Amniotic stem cell (primary cell): ENCODE measurements at places on chromosomes 12 and 14.
A peak's percentile ranks its signal among the peaks of the same experiment; 100 is the strongest.

GRCh38 chr12:16303939-16304338, 26.5 kb upstream of the SLC15A5 start:
- DNase-seq: no peak

DNA sequence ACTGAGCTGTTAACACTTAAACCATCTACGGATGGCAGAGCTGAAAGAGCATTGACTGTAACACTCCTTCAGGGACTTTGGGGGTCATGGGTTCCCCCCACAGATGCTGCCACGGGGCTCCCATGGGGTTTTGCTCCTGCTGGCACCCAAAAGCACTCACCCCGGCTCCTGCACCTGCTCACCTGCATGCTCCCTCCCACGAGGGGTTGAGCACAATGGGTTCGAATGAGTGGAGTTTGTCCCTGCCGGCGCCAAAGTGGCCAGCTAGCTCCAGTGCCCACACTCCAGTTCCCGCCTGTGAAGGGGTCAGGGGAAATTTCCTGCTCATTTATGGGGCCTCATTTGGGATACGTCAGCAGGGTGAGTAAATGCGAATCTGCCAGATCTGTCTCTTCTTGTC, 40.7 kb downstream of the TNFAIP2 start:
- no peak for DNase-seq

- DNase-seq: no peak
Measured at GRCh38 chr12:2335109-2335508, 282.3 kb downstream of the CACNA1C start.

DNA sequence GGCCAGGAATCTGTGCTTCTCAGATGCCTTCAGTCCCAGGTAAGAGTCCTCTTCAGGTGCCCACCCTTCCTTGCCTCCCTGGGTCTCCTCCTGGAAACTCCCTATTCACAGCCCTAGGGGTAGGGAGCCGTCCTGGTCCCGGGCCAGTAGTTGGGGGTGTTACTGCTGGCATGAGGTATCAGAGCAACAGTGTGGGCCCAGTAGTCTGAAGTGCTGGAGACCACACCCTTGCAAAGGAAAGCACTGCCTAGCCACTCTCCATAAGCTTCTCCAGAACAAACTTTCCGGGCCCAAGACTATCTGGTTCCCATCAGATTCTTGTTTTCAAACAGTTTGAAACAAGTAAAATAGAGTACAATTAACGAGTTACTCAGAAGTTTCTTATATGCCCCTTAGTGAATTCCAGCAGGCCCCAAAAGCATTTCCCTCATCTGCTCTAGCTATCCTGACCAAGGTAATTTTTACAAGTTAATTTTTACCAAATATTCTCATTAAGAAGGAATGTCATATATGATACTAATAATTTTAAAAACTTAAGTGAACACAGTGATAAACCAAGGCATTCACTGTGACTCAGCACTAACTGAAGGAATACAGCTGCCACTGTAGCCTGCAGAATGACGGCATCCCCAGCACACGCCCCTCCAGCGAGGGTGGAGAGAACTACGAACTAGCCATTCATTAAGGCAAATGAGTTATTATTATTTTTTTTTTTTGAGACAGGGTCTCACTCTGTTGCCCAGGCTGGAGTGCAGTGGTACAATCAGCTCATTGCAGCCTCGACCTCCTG, 49.4 kb downstream of the MOK start:
- DNase-seq: no peak

DNA sequence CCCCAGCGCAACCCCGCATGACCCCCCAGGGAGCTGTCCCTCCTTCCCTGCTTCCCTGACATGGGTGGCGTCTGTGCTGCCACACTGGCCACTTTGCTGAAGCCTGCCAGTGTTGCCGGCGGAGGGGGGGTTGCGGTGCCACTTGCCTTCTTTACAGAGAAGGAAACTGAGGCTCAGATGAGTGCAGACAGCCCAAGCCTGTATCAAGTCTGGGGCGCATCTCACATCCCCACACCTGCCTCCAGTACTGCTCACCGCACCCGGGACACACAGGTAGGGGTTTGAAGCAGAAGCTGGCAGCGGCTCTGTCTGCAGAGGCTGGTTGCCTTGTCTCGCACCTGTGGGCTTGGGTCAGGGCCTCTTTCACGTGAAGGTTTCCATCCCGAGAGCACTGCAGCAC, 104.7 kb upstream of the RTL1 start:
- no peak for DNase-seq

- DNase-seq: no peak
Measured at GRCh38 chr12:114438635-114439256, 32.8 kb upstream of the TBX5 start.

DNA sequence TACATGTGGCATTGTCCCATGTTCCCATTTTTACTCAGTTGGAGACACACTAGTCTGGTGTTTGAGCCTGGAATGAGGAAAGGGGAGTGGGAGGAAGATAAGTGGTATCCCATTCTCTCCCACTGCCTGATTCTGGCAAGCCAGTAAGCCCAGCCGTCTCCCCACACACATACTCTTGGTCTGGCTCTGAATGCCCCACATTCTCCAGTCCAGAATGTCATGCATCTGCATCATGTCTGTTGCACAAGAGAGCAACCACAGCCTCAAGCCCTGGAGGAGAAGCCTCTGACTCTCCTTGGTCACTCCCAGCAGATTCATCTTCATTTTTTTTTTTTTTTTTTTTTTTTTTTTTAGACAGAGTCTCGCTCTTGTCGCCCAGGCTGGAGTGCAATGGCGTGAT, 48.0 kb downstream of the DRAM1 start:
- DNase-seq: peak; percentile 87

- DNase-seq: peak; percentile 5
Measured at GRCh38 chr12:14185427-14186192, 179.9 kb upstream of the ATF7IP start.

- no peak for DNase-seq
Measured at GRCh38 chr12:42031847-42032564, 112.7 kb downstream of the GXYLT1 start.

DNA sequence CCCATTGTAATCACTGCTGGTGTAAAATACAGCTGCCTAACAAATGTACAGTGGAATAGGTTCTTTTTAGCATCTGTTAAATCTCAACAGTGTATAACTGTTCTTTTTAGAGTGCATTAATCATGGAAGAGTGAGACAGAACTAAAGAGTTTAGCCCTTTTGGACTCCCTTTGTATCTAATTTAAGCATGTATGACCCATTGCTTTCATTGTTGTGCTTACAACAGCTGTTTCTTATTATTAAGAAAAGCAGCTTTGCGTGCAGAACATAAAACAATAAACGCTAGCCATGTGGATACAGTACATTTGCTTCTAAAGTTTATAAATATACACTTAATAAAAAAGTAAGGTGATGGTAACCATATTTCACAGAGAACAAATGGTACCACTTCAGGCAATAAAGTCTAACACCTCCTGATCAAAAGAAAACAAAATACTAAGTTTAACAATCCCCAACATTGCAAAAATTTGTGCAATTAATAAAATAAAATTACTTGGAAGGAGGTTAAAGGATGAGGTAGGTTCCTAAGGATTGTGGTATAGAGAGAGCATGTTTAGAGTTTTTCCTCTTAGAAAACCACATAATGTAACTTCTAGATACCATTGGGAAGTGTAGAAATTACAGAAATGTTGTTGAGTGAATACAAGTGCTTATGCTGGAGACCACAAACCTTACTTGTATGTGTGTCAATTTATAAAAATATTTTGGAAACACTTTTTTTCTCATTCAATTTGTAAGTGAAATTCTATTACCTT, 448.7 kb downstream of the SLC6A15 start:
- no peak for DNase-seq

DNA sequence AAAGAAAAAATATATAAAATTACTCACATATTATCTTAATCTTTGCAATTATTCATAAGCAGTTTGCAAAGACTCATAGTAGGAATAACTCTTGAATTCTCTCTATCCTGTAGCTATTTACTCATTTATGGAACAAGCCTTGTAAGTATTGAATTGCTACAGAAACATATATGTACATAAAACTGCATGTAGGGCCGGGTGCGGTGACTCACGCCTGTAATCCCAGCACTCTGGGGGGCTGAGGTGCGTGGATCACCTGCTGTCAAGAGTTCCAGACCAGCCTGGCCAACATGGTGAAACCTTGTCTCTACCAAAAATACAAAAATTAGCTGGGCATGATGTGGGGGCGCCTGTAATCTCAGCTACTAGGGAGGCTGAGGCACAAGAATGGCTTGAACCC, 286.2 kb downstream of the PPFIA2 start:
- no peak for DNase-seq
